ENCODE measurements at places on chromosomes 2 and 18.

DNA sequence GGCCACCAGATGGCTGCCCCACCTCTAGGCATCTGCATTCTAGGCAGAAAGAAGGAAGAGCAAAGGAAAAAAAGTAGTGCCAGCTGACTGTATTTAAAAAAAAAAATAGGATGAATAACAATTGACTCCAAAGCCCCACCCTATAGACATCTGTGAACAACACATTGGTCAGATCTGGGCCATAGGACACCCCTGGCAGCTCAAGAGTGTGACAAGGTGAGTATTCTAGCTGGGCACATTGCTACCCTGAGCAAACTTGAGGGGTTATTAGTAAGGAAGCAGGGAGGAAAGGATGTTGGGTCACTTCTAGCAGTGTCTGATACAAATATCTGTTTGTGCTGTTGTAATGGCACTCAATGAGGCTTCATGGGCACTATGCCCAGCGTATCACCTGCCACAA lies 58.6 kb upstream of the NPAS2 start:
- DNase-seq: no peak

- no peak for DNase-seq
Observed at GRCh38 chr2:84472856-84473565, 13.9 kb upstream of the SUCLG1 start.

- no peak for DNase-seq
Observed at GRCh38 chr2:45506756-45507155, 104.3 kb downstream of the SRBD1 start.

GRCh38 chr2:19837235-19837766 lies 64.5 kb downstream of the TTC32 start:
- no peak for DNase-seq

DNA sequence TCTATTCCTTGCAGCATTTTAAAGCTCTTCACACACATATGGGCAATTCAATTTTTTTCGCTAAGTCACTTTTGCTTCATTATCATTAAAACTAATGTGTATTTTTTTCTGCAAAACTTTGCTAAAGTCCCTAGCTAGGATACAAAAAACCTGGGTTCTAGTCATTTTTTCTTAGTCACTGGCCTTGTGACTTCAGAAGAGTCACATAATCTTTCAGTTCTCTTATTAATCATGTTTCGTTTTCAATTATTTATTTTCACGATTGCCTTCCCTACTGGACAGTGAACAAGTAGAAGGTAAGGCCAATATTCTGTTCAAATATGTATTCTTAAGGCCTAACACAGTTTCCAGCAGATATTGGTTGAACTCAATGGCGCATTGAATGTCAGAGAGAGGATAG lies 60.9 kb upstream of the CYRIA start:
- DNase-seq: no peak

DNA sequence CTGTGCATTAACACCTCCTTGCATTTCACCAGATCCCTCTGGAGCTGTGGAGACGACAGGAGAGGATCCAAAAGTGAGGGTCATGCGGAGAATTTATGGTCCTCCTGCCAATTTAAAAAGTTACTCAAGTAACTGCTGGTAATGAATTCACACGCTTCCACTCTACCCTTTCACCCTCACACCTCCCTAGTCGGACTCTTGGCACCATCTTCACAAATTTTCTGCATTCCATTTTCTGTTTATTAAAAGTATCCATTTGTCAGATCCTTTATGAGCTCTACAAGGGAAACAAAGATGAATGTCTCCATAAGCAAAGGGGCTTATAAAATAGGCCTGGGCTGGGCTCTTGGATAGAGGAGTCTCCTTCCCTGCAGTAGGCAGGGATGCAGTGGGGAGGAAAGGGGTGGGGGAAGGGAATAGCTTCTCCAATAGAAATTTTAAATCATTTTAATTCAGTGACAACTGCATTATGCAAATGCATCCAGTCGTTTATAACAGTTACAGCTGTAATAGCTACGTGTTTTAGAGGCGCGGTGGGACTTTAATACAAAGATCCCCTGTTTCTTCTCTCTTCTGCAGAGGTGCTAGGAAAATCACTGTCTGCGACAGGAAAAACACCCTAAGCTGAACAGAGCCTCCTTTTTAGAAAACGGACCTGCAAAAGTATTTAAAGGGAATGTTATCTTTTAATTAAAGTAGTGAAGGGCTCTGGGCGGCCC lies 132.2 kb downstream of the EPHA4 start:
- DNase-seq: no peak

- DNase-seq: no peak
Observed at GRCh38 chr2:167579826-167580225, 667.6 kb downstream of the STK39 start.

DNA sequence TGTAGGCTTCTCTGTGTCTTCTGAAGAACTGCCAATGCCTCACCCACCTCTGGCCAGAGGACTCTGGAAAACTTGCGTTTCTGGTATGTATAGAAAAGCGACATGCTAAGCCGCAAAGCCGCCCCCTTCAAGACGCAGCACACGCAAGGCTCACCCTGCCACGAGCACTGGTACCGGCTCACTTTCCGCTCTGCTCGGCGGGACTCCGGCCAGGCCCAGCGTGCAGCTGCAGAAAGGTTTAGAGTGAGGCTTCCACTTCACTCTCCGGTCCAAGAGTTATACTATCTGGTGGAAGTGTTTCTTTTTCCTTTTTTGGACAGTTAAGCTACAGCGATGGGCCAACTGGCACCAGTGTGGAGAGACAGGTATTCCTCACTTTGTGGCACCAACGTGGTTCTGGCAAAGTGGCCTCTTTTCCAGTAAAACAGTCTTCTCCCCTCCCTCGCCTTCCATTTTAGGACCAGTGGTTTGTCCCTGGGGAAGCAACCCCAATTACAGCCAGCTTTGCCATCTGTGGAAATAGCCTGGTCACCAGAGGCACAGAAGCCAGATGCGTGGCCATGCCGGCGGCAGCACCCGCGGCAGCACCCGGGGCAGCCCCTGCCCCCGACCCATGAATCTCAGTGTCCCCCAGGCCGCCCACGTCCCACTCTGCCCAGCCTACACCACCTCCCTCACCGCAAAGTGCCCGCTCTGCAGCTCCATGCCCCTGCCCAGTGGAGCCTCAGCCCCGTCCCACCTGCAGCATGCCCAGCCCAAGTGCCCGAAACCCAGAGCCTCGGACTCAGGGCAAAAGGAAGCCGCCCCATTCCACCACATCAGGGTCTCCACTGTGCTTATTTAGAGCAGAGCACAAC lies 91.6 kb upstream of the CTDP1 start:
- DNase-seq: no peak

DNA sequence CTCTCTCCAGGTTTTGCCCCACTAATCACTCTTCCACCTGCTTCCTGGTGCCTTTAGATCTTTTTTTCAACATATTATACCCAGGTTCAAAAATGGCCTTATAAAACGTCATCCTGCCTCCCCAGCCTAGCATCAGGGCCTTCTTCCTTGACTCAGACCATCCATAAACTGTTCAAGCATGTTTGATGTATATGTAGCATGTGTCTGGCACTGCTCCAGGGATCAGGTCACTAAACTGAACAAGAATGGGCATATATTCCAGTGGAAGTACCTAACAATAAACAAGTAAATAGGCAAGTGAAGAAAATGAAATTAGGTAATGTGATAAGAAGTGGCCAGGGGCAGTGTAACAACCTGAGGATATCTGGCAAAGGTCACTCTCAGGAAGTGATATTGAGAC lies 141.2 kb downstream of the TRIB2 start:
- DNase-seq: no peak

Measured in T follicular helper cell (primary cell).